Activated B cell treated with CpG ODN at 0.5 μM for 24 hours (primary cell): ENCODE measurements at places on chromosomes 2 and 18. TPM values are rescaled to one million over a fixed set of nuclear protein-coding genes. Genes with fewer than 3 reads are reported as not detected.

Gene SPP2
- total RNA-seq: not detected in 2 replicates

Gene GAREM1
- total RNA-seq: not detected in 2 replicates

Gene SPATS2L
- total RNA-seq: 0.64 and 0.86 TPM in 2 replicates

Gene CSRNP3
- total RNA-seq: not detected in 2 replicates

Gene REG3A
- not detected in 2 replicates for total RNA-seq

Gene FER1L5
- not detected in 2 replicates for total RNA-seq

Gene CHN1
- total RNA-seq: 0.61 and 0.80 TPM in 2 replicates

DNA sequence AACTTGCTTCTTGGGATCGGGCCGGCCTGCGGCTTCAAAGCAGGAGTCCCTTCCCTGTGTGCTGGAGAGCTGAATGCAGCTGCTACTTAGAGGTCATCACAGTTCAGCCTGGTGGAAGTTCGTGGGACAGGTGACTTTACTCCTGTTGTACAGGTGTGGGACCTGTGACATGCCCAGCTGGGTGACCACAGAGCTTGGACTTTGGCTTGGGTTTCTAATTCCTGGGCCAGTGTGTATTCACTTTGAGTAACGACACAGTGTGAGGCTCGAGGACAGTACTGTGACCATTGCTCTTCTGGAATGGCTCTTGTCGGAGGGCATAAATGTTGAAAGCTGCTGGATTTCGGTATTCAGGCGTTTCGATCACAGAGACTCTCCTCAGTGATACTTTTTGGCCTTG lies 114.5 kb downstream of the STPG4 start:
- no peak for DNase-seq
- no peak overlapping the region for H3K4me3 ChIP-seq
- H3K27ac ChIP-seq: no peak overlapping the region
- no peaks in the 10 kb centered on the region for H3K27me3 ChIP-seq
- H3K36me3 ChIP-seq: peaks cover 85% of the 10 kb centered on the region
- H3K4me1 ChIP-seq: peaks cover 61% of the 10 kb centered on the region

DNA sequence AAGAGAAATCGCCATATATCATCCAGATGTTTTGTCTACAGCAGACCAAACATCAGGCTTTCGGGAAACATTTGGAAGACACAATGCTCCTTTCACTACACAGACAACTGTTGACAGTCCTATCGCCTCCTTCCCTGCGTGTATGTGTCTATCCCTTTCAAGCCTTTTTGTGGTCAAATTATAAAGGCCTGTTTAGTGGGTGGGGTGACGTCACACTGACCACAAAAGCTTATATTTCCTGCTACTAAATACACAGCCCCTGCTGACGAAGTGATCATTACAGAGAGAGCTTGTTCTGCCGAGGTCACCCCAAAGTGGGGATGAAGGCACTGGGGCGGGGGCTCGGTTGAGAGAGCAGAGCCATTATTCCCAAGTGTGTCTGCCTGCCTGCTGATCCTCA lies 302.7 kb upstream of the TNP1 start:
- H3K27ac ChIP-seq: no peak overlapping the region
- H3K4me3 ChIP-seq: no peak overlapping the region
- peaks cover 2% of the 10 kb centered on the region for H3K4me1 ChIP-seq
- H3K36me3 ChIP-seq: no peaks in the 10 kb centered on the region

DNA sequence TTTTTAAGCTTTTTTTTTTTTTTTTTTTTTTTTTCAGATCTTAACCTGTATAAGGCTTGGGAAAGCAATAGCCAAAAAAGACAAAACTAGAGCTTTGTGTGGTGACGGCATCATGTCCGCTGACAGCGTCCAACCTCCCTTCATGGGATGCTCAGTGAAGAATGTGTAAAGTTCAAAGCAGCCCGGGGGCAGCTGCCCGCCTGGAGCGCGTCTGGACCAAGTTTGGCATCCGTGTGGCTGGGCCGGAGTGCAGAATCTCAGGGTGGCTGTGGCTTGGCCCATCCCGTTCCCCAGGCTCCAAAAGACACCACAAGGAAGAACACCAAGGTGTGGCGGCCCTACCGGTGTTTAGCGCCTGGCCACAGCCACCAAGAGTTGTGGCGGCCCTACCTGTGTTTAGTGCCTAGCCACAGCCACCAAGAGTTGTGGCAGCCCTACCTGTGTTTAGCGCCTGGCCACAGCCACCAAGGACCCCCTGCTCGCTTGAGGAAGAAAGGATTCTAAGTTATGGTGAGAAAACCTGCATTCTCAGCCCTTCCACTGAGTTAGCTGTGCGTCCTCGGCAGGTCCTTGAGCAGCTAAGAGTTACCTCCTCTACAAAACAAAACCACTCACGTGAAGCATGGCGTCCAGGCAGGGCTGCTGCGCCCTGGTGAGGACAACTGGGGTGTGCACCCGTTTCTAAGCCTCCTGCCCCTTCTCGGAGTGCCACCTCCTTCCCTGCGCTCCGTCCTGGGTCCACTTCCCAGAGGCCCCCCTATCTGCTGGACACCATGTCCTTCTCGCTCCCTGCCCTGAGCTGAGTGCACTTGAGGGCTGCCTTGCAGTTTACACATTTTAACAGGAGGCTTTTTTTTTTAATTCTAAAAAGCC lies 103.6 kb upstream of the SALL3 start:
- no peak for DNase-seq
- peaks cover 2% of the 10 kb centered on the region for H3K27me3 ChIP-seq

DNA sequence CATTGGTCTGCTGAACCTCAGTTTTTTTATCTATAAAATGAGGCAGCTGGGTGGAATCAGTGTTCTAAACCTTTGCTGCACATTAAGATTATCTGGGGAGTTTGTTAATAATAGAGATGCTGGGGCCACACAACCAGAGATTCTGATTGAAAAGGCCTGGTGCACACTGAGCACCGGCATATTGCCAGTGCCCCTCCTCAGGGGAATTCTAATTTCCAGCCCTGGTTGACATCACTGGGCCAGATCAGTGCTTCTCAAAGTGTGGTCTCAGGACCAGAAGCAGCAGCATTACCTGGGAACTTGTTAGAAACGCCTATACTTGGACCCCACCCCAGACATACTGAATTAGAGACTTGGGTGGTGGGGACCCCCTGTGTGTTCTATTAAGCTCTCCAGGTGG lies 112.5 kb downstream of the SETBP1 start:
- peaks cover 70% of the 10 kb centered on the region for H3K4me1 ChIP-seq
- no peak overlapping the region for H3K4me3 ChIP-seq
- no peaks in the 10 kb centered on the region for H3K27me3 ChIP-seq
- peaks cover 19% of the 10 kb centered on the region for H3K36me3 ChIP-seq
- DNase-seq: no peak

GRCh38 chr2:96273763-96274162 lies 7.7 kb downstream of the CIAO1 start:
- no peaks in the 10 kb centered on the region for H3K4me1 ChIP-seq
- H3K27ac ChIP-seq: no peak overlapping the region
- no peak overlapping the region for H3K4me3 ChIP-seq
- no peaks in the 10 kb centered on the region for H3K27me3 ChIP-seq

GRCh38 chr2:188973641-188974040 lies 532 bp upstream of the COL3A1 start:
- DNase-seq: no peak
- H3K4me3 ChIP-seq: no peak overlapping the region
- H3K4me1 ChIP-seq: no peaks in the 10 kb centered on the region
- no peak overlapping the region for H3K27ac ChIP-seq
- H3K36me3 ChIP-seq: no peaks in the 10 kb centered on the region

DNA sequence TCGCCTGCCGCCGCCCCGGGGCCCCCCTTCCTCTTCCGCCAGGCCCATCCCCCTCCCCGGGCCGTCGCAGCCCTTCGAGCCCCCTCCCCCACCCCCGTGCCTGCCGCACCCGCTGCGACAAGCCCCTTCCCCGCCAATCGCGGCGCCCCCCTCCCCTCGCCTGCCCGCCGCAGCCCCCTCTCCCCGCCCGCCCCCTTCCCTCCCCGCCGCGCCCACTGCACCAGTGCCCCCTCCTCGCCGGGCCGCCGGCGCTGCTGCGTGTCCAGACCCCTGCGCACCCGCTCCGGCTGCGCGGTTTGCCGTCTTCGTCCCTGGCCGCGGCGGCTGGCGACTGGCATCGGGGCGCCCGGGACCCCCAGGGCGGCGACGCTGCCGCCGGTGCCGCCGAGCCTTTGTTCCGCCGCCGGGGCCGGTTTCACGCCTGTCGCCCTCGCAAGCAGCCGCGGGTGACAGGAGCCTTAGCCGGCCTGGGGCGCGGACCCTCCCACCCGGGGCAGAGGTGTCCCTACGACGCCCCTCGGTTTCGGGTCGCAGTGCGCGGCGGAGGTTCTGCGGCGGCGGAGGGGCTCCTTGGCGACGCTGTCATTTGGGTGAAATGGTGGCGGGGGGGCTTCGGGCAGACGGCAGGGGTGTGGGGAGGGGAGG lies 18.1 kb downstream of the GPC1 start:
- peaks cover 49% of the 10 kb centered on the region for H3K27me3 ChIP-seq
- H3K4me3 ChIP-seq: peak overlapping the region; percentile 71
- peaks cover 19% of the 10 kb centered on the region for H3K4me1 ChIP-seq

DNA sequence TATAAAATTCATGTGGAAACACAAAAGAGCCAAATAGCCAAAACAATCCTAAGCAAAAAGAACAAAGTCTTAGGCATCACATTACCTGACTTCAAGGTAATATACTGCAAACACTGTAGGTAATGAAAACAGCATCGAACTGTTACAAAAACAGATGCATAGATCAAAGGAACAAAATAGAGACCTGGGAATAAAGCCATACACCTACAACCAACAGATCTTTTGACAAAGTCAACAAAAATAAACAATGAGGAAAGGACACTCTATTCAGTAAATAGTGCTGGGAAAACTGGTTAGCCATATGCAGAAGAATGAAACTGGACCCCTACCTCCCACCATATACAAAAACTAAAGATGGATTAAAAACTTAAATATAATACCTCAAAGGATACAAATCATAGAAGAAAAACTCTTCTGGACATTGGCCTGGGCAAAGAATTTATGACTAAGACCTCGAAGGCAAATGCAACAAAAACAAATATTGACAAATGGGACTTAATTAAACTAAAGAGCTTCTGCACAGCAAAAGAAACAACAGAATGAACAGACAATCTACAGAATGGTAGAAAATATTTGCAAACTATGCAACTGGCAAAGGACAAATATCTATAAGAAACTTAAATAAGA lies 218.0 kb downstream of the PHLPP1 start:
- DNase-seq: no peak
- H3K27ac ChIP-seq: no peak overlapping the region
- no peak overlapping the region for H3K4me3 ChIP-seq
- H3K27me3 ChIP-seq: no peaks in the 10 kb centered on the region

DNA sequence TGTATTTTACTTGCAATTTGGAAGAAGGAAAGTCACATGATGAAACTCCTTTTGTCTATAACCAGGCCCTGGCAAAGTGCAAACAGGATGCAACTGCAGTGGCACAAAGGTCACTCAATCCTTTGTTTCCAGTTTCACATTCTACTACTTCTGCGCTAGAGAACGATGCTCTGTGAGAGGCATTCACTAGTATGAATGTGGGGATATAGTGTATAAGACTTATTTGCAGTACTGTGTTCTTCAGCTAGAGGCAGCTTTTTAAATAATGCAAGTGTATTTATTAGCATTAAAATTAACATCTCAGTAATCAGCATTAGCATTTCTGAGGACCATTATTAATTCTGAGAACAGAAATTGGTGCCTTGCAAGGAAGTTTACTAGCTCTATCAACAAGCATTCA lies 68.9 kb downstream of the PRPF40A start:
- peaks cover 22% of the 10 kb centered on the region for H3K36me3 ChIP-seq
- H3K4me3 ChIP-seq: no peak overlapping the region
- no peaks in the 10 kb centered on the region for H3K27me3 ChIP-seq
- no peak overlapping the region for H3K27ac ChIP-seq

DNA sequence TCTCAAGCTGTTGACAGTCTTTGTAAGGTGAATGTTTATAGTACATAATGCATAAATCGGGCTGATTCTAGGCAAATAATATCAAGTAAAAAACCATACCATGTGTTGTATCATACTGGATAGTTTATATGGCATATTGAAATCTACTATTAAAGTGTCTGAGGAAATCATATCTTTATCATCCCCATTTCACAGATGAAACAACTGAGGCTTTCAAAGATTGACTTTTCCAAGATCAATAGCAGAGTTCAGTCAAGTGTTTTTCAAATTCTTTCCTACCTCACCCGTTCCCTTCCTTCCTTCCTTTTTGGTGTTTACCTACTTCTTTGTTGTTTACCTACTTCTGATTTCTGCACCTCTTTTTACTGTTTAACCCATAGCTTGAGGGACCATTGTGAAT lies 2.0 kb downstream of the LYPD6 start:
- DNase-seq: no peak
- H3K4me3 ChIP-seq: no peak overlapping the region
- no peaks in the 10 kb centered on the region for H3K36me3 ChIP-seq
- no peak overlapping the region for H3K27ac ChIP-seq
- peaks cover 43% of the 10 kb centered on the region for H3K27me3 ChIP-seq

GRCh38 chr2:2743164-2743571 lies 412.1 kb upstream of the MYT1L start:
- no peaks in the 10 kb centered on the region for H3K36me3 ChIP-seq
- H3K27me3 ChIP-seq: no peaks in the 10 kb centered on the region
- H3K4me1 ChIP-seq: no peaks in the 10 kb centered on the region
- no peak for DNase-seq
- no peak overlapping the region for H3K4me3 ChIP-seq
- H3K27ac ChIP-seq: no peak overlapping the region

DNA sequence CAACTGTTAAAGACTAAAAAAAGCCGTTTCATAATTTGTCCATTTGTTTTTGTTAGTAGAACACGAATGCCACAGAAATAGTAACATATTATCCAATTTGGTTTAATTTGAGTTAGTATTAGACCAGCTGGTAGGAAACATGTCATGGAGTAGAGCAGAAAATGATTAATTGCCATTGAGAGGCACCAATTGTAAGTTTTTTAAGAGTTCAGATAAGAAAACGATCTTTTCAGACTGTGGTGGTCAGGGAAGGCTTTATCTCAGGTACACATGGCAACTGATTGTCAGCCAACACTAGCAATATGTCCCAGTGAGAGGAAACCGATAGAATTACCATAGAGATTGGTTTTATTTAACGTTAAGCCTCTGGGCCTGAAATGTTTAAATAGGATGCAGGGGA lies 438.2 kb upstream of the MAP2 start:
- no peak for DNase-seq
- no peaks in the 10 kb centered on the region for H3K4me1 ChIP-seq
- no peak overlapping the region for H3K27ac ChIP-seq
- no peaks in the 10 kb centered on the region for H3K27me3 ChIP-seq
- H3K36me3 ChIP-seq: no peaks in the 10 kb centered on the region
- no peak overlapping the region for H3K4me3 ChIP-seq

DNA sequence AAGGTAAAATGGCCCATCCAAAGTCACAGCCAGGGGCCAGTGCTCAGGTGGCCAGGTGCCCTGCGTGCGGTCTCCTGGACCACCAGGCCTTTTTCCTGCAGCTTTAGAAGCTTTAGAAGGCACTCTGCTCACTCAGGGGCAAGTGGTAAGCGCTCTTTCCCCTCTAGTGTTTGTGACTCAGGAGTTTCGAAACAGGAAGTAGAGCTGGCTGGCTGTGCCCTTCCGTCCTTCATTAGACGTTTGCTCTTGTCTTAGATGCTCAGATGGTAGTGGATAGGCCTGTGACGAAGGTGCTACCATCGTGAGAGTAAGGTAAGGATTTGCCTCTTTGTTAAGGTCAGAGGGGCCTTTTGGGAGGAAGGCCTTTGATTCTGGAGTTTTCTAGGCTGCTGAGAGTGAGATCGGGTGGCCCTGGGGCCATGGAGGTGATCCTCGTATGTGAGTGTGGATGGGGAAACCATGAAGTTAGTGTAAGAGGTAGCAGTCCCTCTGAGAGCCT lies at the start of gene CASP8:
TSS of gene CASP8 (plus strand) at position 235 of the 499 bp plus-strand sequence. CDS start 5,951 bp downstream, outside the sequence.
- peak; percentile 50 for DNase-seq
- H3K36me3 ChIP-seq: peaks cover 12% of the 10 kb centered on the region
- H3K27me3 ChIP-seq: no peaks in the 10 kb centered on the region
- H3K4me1 ChIP-seq: peaks cover 86% of the 10 kb centered on the region
- peak within 1 kb of the TSS; percentile 96 for H3K4me3 ChIP-seq
